ENCODE measurements at places on chromosomes 3 and 15.

- no peak for DNase-seq
These were observed 302.2 kb upstream of the CTDSPL start for GRCh38 chr3:37559461-37559860.

DNA sequence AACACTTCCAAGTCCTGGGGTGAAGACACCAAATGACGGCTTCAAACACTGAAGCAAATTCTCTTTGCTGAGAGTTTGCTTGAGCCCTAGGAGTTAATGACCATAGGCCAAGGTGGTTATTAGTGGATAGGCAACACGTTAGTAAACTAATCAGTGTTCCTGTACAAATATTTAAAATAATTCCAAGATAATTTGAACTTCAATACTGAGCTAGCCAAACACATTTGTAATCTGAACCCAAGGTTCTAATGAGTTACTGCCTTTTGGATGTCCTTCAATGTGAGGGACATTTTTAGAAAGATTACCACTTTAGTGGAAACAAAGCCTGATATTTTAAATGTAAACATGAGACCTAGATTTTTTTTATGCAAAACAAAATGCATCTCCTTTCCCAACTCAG lies 94.6 kb downstream of the THRB start:
- no peak for DNase-seq

DNA sequence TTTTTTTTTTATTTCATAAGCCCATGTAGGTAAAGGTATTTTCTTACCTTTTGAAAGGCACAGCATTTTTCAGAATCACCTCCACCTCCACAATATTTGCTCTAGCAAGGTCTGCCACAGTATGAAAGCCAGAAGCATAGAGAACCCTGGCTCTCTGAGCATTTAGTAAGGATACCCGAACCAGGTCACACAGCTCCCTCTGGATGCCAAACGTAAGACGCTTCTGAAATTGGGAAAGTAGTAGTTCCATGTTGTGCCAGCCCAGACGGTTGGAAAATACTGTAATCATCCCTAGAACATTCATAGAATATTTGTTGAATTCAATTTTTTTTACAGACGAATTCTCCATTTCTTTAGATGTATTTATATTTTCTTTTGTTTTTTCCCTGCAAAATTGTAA lies 52.4 kb downstream of the POLQ start:
- no peak for DNase-seq

- no peak for DNase-seq
These were observed 120.8 kb downstream of the DNAH12 start for GRCh38 chr3:57423335-57423734.

- DNase-seq: no peak
These were observed 108.2 kb upstream of the MBNL1 start for GRCh38 chr3:152160350-152161011.

DNA sequence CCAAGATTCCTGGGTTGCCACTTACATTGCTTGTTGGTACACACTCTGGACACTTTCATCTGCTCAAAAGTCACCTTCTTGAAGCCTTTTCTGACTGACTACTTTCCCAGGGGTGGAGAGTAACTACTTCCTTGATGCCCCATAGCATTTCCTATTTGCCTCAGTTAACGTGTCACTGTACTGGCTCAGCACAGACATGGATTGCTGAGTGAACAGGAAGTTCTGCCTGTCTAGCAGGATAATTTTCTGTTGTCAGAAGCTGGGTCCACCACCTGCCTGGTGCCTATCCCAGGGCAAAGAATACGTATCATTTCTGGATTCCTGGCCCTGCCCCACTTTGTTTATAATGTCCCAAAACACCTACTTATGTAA lies 15.3 kb upstream of the ABHD17C start:
- no peak for DNase-seq

Data from stimulated activated CD4-positive, alpha-beta T cell treated with anti-CD3 and anti-CD28 coated beads, TNF-alpha, amount 100 ng/mL, for 24 hours (primary cell).